ENCODE measurements at places on chromosomes 4 and X. TPM values are rescaled to one million over a fixed set of nuclear protein-coding genes. Genes with fewer than 3 reads are reported as not detected.

The ADH1C gene
- total RNA-seq, result 5.4 TPM

DNA sequence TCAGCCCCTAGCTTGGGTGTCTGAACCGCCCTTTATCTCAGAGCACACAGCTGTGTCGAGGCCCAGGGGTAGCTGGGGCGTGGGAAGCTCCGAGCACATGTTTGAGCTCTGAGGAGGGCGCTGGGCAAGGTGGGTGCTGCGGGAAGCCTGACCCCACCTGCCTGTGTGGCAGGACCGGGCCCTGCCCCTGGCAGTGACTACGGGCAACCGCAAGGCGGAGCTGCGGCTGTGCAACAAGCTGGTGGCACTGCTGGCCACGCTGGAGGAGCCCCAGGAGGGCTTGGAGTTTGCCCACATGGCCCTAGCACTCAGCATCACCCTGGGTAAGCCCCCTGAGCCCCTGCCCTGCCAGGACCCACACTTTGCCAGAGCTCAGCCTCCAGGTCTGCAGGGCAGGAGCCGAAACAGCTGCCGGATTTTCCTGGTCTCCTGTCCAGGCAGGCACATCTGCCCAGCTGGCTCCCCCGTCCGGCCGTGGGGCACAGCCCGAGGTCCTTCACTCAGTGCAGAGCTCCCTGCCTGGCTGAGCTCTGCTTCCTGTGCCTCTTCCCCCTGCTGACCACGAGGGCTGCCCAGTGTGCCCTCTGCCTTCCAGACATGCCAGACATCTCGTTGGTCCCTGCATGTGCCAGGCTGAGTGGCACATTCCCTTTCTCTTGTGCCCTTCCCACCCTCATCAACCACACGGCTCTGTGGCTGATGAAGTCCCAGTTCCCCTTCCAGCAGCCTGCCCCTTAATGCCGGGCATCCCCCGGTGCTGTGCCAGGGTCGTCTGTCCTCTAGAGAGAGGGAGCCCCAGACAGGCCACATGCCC, 33.2 kb upstream of the HTRA3 start:
- no peaks in the 10 kb centered on the region for H3K27me3 ChIP-seq
- no peak overlapping the region for H3K27ac ChIP-seq
- H3K4me1 ChIP-seq, result no peaks in the 10 kb centered on the region
- peak; percentile 64 for DNase-seq
- H3K4me3 ChIP-seq, result no peak overlapping the region

GRCh38 chrX:19358521-19358920, 14.8 kb downstream of the PDHA1 start:
- no peak overlapping the region for H3K27ac ChIP-seq
- no peaks in the 10 kb centered on the region for H3K4me1 ChIP-seq
- no peak for DNase-seq
- peaks cover 3% of the 10 kb centered on the region for H3K36me3 ChIP-seq
- no peaks in the 10 kb centered on the region for H3K27me3 ChIP-seq

GRCh38 chrX:542179-542578, 88.4 kb upstream of the SHOX start:
- no peak overlapping the region for H3K4me3 ChIP-seq
- DNase-seq, result no peak
- no peaks in the 10 kb centered on the region for H3K4me1 ChIP-seq
- no peaks in the 10 kb centered on the region for H3K27me3 ChIP-seq

All from psoas muscle (tissue), 8 donors.